ENCODE measurements at places on chromosomes 4 and X.

GRCh38 chr4:144818136-144818535 is 172.2 kb downstream of the HHIP start:
- DNase-seq, result no peak

GRCh38 chr4:151866592-151866918 is 105.7 kb upstream of the GATB start:
- DNase-seq, result no peak

- DNase-seq, result no peak
Measured at GRCh38 chr4:163697121-163697520, 202.6 kb downstream of the TMA16 start.

DNA sequence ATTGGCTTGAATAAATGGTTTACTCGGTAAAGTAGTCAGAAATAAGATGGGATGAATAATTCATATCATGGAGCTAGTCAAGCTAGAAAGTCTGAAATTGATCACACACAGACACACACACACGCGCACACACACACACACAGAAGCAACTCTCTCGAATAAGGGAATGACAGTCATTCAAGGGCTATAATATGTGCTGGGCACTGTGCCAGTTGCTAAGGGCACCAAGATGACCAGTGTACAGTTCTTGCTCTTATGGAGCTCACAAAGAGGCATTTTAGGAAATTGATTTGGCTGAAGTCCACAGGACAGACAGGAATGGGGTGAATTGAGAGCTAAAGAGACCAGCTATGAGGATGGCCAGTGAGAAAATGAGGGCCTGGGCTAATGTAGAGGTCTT is 34.2 kb upstream of the SH3D19 start:
- no peak for DNase-seq

DNA sequence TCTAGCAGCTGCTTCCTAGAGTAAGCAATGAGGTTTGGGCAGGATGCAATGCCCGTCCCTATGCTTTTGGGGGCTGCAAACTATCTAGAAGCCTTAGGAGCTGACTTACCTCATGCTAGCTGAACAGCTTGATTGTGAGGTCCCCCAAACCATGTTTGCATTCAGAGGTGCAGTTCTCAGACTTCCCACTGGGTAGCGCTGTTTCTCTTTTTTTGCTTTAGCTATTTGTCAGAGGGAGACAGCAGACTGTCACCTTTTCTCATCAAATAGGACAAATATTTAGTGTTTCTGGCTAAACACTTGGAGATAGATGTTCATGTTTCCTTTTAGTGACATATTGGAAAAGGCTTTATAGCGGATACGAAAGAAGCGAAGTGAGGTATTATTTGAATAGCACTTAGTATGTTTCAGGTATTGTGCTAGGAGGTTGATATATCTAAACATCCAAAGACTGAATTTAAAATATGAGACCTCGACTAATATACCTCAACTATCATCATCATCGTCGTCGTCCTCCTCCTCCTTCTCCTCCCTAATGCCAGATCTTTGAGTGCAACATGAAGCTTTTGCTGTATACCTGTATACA is 18.7 kb upstream of the TMEM192 start:
- peak; percentile 80 for DNase-seq

DNA sequence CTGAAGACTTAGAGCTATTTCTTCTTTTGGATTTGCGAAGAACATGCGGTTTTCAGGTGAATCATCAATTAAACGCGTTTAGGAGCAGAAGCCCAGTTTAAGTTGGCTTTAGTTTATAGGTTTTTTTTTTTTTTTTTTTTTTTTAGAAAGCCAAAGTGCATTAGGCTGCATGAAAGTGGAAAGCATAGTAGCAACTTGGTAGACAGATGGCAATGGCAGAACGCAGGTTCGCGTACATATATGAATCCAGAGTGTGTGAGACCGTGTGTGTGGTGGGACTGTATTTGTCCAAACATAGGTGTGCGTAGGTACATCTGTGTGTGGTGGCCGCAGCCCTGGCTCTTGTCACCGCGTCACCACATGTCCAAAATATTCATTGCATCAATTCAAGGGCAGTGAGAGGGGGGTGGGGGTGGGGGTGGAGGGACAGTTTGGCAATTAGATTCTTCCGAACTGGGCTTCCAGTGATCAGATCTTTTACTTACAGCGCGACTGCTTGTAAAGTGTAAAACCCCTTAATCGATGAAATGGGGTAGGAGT is 901 bp downstream of the JADE1 start:
- DNase-seq, result peak; percentile 20

Data from activated naive CD4-positive, alpha-beta T cell treated with Interleukin-2 at 50 U/mL for 16 hours (primary cell).